ENCODE measurements at places on chromosomes 16 and 17.

- no peak for DNase-seq
Observed at GRCh38 chr17:7384489-7385081, 3.7 kb downstream of the TNK1 start.

GRCh38 chr16:23650674-23651416 is 9.6 kb downstream of the DCTN5 start:
- DNase-seq, result no peak

GRCh38 chr16:55443434-55444346 is 35.3 kb upstream of the MMP2 start:
- no peak for DNase-seq

GRCh38 chr16:81703177-81704155 is 75.6 kb upstream of the PLCG2 start:
- no peak for DNase-seq

- DNase-seq, result no peak
Observed at GRCh38 chr16:89119166-89119621, 25.5 kb downstream of the ACSF3 start.

Data from CD4-positive, alpha-beta T cell treated with Interleukin-15 for 4 hours (primary cell).